Left renal pelvis (tissue), 4 donors: ENCODE measurements at places on chromosomes 13 and 19.

- no peak for DNase-seq
Observed at GRCh38 chr19:14167576-14168138, 31.3 kb upstream of the ASF1B start.

- no peak for DNase-seq
Observed at GRCh38 chr19:48900477-48901406, 630 bp downstream of the NUCB1 start.

GRCh38 chr19:3145909-3146676 lies 10.3 kb downstream of the GNA15 start:
- DNase-seq = no peak

- no peak for DNase-seq
Observed at GRCh38 chr19:58551577-58552471, 3.1 kb downstream of the CHMP2A start.

DNA sequence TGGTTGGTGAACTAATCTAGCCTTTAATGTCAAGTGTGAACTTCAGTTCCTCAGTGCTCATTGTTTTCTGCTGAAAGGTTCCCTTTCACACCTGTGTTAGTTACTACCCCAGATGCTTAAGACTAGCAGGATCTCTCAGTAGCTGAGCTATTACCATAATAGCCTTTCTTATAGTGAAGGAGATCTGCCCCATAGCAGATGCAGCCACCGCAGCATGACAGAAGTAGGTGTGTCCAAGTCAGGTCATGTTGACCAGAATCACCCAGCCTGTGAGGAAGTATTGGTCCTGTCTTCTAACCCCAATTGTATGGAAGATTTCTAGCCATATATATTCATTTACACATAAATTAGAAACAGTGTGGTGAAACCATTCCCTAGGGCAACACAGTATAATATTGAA lies 37.3 kb downstream of the ZAR1L start:
- DNase-seq = no peak

GRCh38 chr13:40664350-40665125 lies 1.9 kb downstream of the FOXO1 start:
- no peak for DNase-seq

DNA sequence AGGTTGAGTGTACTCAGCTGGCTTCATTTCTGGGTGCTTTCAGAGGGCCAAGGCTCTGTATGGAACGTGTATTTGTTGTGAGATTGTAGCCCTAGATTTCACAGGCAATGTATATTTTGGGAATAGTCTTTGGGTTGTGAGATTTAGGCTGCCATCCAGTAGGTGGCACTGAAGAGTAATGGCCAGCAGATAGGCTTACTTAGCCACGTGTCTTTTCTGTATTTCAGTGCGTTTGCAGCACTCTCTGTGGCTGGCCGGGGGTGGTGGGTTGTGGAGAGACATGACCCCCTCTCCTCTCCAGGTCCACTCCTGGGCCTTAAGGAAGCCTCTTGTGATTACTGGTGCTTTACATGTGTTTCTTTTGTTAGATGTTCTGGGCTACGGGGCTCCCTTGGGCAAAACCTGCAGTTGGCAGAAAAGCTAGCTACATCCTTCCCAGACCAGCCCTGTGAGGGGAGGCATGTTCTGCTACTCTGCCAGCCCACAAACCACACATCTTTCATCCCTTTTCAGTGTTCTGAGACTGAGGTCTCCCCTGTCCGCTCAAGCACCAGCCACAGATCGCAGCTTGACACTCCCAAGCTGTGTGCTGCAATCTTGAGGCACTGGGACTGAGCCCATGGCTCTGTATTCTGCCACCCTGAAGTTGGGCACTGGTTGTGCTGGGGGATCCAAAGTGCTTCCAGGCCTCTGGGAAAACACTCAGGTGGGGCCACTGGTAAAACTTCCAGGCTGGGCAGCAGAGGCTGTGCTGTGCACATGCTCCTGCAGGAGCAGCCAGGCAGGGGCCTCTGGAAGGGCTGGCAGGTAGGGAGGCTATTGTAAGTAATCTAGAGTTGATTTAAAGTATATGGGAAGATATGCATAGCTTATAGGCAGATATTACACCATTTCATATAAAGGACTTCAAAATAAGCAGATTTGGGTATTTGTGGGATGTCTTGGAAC lies 1096.8 kb upstream of the PCDH20 start:
- DNase-seq = no peak

DNA sequence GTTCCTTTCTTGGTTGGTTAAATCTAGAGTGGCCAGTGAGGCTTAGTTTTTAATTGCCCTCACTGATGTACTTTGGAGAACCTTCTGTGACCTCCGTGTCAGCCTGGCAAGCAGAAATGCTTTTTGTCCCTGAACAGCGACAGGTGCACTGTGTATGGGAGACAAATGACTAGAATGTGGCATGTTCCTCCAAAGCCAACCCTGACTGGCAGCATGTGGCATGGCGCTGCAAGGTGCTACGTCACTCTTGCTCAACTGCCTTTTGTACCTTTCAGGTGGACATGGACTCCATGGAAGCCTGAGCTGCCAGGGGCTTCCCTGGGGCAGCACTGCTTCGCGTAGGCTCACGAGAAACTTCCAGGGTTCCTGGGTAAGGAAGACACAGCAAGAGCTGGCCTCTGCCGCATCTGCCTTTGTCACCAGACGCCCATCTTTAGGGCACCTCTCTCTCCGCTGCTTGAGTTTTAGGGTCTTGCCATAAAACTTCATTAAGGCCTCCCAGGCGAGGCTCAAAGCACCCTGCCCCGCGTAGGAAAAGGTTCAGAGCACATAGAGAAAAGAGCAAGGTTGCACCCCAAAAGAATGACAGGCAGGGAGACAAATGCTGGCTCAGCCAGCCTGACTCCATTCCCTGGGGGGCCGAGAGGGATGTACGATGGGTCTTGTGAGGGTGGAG lies 167.1 kb upstream of the SOX1 start:
- no peak for DNase-seq

GRCh38 chr19:45638930-45639729 lies at the start of gene EML2:
Gene EML2 (minus strand): TSS chr19:45639397. CDS start chr19:45639376, 21 bp downstream.
- DNase-seq = no peak
